ENCODE measurements at places on chromosomes 16 and 17.

GRCh38 chr16:11400076-11400475, 54.8 kb downstream of the RMI2 start:
- no peak for DNase-seq

DNA sequence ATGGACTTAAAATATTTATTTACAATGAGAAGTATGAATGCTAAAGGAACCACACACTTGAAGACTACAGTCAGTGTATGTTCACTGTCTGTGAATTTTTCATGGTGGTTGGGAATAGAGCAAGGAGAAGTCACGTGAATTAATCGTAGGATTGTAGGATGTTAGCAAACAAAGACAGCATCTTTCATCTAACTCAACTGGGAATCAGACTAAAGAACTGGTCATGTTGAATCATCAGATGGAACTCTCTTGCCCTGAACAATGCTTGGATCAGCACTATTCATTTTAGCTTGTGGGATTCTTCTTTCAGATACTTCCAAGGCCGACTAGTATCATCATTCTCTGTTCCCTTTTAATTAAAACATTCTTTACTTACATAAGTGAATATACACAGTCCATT, 18.1 kb downstream of the KCNJ2 start:
- DNase-seq = no peak

DNA sequence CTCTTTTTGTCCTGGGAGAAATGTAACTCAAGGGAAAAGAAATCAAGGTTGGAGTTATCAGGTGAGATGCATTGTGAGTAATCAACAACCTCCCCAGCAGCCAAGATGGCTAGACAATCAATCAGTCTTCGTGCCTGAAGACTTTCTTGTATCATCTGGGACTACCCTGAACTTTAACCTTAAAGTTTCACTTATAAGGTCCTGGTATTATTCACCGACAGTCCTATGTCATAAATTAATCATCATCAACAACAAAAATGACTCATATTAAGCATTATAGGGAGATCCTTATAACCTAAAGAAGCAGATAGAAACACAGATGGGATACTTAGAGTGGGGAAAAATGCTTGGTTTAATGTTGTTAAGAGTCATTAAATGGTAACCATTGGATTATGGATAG, 7.7 kb upstream of the TEKT3 start:
- DNase-seq = no peak

DNA sequence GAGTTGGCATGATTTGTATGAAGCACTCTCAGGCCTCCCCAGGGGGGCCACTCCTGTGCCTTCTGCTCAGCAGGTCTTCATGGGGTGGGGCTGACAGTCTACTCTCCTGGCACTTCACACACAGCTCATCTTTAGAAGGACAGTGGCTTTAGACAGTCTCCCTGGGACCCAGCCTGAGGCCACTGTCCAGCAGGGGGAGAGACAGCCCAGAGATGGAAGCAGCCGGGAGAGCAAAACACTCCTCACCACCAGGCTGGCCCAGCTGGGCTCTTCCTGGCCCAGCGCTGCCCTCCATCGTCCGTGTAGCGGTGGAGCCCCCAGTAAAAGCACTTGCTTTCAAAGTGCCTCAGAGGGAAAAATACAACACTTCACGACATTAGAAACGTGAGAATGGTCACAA, 62.0 kb upstream of the CRHR1 start:
- no peak for DNase-seq

GRCh38 chr17:79295307-79295706, 220.7 kb downstream of the ENGASE start:
- DNase-seq = no peak

GRCh38 chr17:80791758-80792284, 199.8 kb upstream of the CHMP6 start:
- peak; percentile 88 for DNase-seq

GRCh38 chr17:32341857-32342602, at the start of gene C17orf75:
Gene C17orf75, minus strand, starts transcription at chr17:32342173. Its CDS starts 34 bp downstream, at chr17:32342139.
- peak; percentile 22 for DNase-seq

- DNase-seq = no peak
These were observed 14.2 kb downstream of the HDAC5 start for GRCh38 chr17:44109312-44109630.

- no peak for DNase-seq
These were observed 77.8 kb downstream of the VMP1 start for GRCh38 chr17:59785091-59785799.

DNA sequence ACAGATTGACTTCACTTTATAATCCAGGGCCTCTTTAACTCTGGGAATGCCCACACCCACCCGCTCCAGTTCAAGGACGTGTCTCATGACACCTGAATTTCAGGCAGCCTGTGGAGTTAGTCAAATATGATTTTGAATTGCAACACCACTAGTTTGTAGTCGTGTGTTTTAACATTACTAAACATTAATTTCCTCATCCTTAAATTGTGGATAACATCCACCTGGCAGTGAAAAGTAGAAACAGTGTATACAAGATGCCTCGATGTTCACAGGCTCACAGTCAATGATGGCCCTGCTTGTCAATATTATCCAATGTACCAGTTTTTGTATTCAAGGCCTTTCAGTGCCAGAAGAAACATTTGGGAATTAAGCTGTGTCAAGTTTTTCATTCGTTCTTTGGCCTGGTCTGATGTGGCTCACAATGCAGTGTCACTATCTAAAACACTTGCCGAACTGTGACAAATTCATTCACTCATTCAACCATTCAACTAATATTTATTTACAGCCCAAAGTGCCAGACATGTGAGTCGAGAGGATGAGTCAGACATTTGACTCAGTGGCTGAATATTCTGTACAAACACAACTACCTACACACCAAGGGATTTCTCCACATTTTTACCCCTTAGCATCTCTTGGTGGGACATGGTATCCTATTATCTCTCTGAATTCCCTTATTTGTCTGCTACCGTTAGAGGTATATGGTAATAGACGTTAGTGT, 1.4 kb downstream of the MEIOB start:
- no peak for DNase-seq

DNA sequence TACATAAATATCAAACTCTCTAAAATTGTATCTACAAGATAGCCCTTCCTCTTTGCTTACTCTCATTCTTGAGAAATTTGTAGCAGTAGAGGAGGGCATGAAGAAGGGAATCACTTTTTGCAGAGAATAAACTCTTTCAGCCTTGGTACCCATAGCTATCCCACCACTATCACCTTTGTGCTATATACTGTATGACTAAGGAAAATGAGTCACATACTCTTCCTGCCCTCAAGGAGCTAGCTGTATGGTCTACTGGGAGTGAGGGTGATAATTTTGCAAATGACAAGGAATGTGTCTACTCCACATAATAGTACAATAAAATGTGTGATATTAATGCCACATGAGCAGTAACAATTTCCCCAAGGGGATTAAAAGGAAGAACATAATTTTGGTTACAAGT, 184.6 kb upstream of the WSB1 start:
- DNase-seq = no peak

DNA sequence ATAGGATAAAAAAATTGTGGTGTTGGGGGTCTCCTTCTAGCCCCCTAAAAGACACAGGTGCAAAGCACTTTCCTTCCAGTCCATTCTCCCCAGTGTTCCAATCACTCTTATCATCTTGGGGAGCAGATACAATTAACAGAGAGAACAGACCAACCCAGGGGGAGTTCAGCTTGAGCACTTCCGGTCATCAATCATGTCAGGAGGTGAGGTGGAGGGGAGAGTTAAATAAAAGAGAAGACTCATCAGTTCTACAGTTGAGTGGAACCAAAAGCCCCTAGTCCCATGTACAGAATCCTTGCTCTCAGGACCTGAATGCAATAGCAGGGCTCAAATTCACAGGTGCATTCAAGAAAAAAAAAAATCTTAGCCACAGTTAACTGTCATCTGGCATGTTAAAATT, 122.3 kb downstream of the DYNLRB2 start:
- DNase-seq = no peak

DNA sequence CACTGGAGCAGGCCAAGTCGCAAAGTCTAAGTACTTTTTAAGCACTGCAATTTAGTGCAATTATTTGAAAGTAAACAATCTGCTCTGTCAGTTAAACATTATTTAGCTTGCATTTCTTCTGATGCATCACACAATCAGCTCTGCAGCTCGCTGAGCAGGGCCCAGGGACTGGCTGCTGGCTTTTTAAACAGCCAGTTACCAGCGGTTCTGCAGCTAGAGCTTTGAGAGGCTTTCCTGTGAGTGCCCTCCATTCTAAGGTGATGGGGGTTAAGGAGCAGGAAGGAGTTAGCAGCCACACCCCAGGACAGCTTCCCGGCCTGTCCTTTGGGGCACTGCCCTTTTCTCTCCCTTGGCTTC, 154.3 kb downstream of the SALL1 start:
- no peak for DNase-seq

DNA sequence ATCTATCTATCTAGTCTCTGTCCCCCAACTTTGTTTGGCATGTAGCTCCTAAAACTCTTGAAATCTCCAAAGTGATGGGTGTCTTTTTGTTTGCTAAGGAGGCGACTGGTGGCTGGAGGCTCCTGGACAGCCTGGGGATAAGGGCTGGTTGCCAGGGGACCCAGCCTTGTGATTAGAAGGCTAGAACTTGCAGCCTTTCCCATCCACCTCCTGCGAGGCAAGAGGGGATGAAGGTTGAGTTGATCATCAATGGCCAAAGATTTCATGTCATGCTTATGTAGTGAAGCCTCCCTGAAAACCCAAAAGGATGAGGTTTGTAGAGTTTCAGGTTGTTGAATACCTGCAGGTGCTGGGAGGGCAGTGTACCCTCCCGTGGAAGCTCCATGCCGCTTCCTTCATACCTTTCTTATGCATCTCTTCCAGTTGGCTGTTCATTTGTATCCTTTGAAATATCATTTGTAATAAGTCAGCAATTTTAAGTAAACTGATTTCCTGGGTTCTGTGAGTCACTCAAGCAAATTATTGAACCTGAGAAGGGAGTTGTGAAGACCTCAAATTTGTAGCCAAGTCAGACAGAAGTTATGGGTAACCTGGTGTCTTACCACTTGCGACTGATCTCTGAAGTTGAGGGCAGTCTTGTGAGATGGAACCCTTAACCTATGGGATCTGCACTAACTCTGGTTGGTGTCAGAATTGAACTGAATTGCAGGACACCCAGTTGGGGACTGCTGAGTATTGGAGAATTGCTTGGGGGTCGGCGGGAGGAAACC, 202.4 kb downstream of the SEC14L1 start:
- no peak for DNase-seq

GRCh38 chr17:31554930-31555329, 163.5 kb downstream of the RAB11FIP4 start:
- DNase-seq = no peak

DNA sequence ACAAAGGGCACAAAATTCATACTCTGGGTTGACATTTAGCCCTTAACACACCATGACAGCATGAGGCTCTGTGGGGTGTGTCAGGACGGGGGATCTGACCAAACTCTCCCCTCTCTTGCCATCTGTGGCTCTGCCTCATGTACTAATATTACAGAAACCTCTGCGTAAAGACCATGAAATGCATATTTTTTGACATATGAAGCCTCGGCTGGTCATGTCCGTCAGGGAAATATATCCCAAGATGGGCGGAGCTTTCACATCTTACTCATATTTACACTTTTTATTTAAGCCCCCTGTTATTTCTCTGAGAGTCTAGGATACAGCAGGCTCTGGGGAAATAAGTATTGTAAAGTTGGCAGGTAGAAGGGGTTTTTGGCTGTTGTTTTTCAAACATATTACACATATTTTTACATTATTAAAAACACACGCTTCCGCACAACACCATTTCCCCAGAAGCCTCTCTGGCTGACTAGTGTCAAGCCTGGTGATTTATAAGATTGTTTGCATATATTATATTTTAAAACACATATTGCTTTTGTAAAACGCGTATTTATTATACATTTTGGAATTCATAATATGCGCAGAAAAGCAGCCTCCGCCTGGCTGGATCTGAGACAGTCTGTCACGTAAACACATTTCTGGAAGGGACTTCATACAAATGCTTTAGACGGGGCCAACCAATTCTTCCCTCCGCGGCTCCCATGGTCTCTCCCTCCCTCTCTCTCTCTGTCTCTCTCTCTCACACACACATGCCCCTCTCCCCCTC, 237.7 kb upstream of the ZFHX3 start:
- DNase-seq = no peak

- peak; percentile 54 for DNase-seq
These were observed 2.1 kb upstream of the C17orf78 start for GRCh38 chr17:37373530-37374159.

GRCh38 chr17:34502426-34502825, 77.0 kb upstream of the TMEM132E start:
- DNase-seq = no peak

DNA sequence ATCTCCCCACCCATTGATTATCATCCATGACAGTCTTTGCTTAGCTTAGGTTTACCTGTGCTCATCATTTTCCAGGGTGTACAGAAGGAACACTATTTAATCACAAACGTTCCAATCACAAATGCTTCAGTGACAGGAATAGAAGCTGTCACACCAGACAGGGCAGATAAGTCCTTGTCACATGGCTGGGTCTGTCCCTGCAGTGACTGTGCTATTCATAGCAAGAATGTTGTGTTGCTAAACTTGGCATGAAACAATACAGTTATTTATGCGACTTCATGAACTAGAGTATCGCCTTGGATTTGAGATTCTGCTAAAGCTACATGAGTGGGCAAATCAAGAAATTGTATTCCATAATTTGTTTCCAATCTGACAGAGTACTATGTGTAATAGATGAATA, 108.4 kb downstream of the CDH13 start:
- no peak for DNase-seq

DNA sequence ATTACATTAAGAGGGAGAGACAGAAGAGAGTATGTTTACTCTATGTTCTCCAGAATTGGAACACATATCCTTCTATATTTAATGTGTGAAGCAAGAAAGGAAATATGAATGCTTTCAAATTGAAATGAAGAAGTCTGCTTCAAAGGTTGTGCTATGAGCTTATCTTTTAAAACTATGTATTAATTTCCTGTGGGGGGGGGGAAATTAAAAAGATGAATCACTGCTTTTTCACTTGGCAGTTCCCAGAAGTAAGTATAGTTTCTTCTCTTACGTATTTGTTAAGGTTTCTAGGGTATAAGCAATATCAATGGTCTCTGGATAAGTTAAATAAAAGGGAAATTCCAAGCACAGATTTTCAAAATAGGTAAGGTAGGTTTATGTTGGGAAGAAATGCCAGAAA, 7.0 kb downstream of the TERF2 start:
- no peak for DNase-seq

- no peak for DNase-seq
These were observed 144.9 kb downstream of the SOCS1 start for GRCh38 chr16:11111150-11111549.
